ENCODE measurements at places on chromosomes 11 and 22. TPM values are rescaled to one million over a fixed set of nuclear protein-coding genes. Genes with fewer than 3 reads are reported as not detected.

Gene SPON1
- total RNA-seq, result 42.9 TPM

Gene OR4A16
- total RNA-seq, result not detected

Gene CHST1
- 0.82 TPM for total RNA-seq

Gene SLN
- not detected for total RNA-seq

Gene MMP1
- 13.2 TPM for total RNA-seq

Gene YAP1
- total RNA-seq, result 158 TPM

Gene GSTT2B
- total RNA-seq, result 4.9 TPM
